CD4-positive, alpha-beta T cell treated with Interleukin-15 for 4 hours (primary cell): ENCODE measurements at places on chromosomes 3 and 15.

DNA sequence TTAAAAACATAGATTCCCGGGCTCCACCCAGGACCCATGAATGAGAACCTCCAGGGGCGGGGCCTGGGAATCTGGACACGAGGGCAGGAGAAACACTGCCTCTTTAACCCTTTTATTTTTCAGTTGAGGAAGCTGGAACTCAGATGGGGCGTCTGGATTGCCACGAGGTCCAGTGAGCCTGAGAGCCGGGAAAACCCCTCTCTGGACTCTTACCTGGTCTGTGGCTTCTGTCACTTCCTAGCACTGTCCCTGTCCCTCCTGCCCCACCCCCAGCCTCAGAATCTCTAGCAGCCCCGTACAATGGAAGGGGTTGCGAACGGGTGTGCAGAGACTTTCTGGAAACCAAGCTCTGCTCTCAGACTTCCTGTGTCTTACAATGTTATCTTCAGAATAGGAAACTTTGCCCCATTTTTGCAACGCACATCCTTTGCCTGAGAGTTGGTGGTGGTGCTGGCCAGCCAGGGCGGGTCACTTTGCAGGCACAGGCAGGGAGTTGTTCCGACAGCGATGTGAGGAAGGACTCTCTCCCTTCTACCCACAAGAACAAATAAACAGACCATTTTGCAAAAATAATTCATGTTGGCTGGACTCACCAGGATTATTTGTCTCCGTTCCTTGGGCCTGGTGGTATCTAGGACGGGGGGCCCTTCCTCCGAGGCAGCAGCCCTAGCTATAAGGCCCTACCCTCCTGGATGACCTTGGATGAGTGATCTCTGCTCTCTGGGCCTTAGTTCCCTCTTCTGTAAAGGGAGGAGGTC lies 59.1 kb downstream of the SMAD6 start:
- DNase-seq = no peak

DNA sequence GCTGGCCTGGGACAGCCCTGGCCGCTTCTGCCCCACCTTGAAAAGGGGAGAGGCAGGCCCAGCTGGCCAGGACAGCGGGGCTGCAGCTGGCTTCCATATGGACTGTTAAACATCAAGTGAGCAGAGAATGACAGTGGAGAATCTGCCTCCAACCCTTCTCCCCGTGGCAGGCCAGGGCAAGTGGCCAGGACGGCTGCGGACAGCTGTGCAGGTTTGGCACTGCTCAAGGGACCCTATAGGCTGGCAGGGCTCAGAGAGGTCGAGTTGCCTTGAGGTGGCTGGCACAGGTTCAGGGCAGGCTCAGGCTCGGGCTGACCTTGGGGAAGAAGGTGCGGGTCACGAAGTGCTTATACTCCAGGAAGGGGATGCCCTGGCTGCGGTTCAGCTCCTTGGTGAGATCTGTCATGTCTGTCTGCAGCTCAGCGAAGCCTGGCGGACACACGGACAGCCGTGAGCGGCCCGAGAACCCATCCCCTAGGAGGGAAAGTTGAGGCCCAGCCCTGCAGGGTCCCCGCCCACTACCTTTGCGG lies 24.3 kb downstream of the H1-8 start:
- no peak for DNase-seq

GRCh38 chr3:71528816-71529215 lies 54.7 kb downstream of the FOXP1 start:
- no peak for DNase-seq

DNA sequence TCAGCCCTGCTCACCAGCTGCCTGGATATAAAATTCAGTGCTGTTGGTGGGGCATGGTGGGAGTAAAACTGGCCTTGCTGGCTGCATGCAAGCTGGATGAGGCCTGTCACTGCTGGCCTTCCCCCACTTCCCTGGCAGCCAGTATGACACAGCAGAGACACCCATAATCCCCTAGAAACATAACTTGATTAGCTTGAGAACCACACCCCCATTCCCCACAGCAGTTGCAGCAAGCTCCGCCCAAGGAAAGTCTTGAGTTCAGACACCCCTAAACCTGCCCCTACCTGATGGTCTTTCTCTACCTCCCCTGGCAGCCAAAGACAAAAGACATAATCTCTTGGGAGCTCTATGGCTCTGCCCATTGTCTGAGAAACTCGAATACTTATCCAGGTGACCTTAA lies 405.1 kb upstream of the NECTIN3 start:
- no peak for DNase-seq

GRCh38 chr3:170961616-170962400 lies 53.4 kb upstream of the EIF5A2 start:
- DNase-seq = no peak

- DNase-seq = no peak
Observed at GRCh38 chr15:46301291-46301690, 666.5 kb downstream of the SQOR start.

GRCh38 chr3:103863381-103863780 lies 1428.6 kb downstream of the ZPLD1 start:
- DNase-seq = no peak
